A549 (cell line): ENCODE measurements at places on chromosomes 16 and 17.
A peak's percentile ranks its signal among the peaks of the same experiment; 100 is the strongest.

- DNase-seq = no peak
Observed at GRCh38 chr16:6286176-6286575, 1046.5 kb upstream of the RBFOX1 start.

DNA sequence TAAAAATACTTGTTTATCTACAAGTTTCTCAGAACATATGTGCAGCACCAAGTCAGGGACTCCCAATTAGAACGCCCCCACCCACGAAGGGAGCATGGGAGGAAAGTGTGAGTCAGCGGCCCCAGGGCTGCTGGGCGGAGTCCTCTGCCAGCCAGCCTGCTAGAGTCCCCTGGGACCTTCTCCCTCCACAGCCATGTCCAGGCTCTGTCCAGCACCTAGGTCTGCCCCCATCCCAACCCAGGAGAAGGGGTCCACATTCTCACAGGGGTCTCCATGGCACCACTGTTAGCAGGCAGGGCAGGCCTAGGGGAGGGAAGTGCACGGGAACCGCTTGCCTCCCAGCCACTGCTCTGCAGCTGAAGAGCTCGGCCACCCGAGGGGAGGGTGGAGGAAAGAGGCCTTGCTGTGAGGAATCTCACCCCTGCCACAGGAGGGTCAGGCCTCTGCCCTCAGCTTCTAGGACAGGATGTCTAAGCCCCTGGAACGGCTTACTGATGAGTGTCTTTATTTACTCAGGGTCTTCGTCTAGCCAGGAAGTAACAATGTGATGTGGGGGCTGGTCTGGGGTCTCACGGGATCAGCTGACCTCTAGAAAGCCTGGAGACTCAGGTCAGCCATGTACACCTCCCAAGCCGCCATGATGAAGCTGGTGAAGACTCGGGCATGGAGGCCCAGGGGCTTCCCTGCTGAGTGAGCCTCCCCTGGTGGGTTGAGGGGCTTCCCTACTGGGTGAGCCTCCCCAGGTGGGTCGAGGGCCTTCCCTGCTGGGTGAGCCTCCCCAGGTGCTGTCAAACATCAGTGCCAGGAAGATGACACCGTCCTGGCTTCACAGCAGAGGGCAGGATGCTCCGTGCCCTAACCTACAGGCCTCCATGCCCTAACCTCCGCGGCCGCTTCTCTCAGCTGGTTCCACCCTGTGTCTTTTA lies 190.3 kb downstream of the RBFOX3 start:
- DNase-seq = peak; percentile 66

GRCh38 chr17:73261952-73262675 lies 434 bp upstream of the CPSF4L start:
- DNase-seq = no peak

DNA sequence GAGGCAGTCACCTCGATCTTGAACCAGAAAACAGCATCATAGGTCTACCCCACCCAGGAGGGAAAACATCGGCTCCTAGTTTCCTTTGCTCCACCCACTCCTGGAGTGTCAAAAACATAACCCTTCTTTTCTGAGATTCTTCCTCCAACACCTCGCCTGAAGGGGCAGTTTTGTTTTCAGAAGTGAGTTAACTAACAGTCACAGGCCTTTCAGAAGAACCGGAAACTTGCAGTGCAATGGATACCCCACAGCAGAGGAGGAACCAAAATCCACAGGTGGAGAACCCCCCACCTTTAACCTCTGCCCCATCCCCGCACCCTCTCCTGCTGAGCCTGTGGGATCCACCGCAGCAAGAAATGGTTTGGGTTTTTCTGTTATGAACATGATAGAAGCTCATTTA lies 7.8 kb upstream of the TEX2 start:
- DNase-seq = no peak

- DNase-seq = no peak
Observed at GRCh38 chr16:57072616-57073275, 19.6 kb upstream of the CPNE2 start.

DNA sequence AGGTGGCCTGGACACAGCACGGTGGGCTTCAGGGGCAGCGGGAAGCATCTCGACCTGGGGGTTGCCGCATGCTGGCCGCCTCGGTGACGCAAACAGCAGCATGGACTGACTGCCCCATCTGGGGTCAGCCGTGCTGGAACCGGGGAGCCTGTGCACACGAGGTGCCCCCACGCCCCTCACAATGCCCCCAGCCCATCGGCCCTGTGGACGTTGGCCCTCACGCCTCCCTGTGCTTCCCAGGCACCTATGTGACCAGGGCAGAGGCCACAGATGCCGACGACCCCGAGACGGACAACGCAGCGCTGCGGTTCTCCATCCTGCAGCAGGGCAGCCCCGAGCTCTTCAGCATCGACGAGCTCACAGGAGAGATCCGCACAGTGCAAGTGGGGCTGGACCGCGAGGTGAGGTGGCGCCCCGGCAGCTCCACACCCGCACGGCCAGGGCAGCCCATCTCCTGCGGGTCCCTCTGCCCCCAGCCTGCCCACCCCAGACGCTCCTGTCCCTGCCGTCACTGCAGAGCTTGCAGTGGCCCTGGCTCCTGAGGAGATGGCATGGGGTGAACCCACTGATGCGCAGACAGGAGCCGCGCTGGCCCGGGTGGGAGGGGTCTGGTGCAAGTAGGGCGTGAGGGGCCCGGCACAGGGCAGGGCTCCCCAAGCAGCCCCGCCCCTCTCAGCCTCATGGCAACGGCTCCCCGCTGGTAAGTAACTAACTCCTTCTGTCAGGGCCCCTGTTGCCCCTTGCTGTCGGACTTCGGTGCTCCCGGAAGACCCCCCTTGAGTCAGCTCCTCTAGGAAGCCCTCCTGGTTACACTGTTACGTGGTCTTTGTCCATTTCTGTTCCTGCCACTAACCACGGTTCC lies 13.6 kb downstream of the CDH15 start:
- no peak for DNase-seq

- DNase-seq = peak; percentile 70
Observed at GRCh38 chr17:79658811-79659207, 48.0 kb upstream of the RBFOX3 start.

DNA sequence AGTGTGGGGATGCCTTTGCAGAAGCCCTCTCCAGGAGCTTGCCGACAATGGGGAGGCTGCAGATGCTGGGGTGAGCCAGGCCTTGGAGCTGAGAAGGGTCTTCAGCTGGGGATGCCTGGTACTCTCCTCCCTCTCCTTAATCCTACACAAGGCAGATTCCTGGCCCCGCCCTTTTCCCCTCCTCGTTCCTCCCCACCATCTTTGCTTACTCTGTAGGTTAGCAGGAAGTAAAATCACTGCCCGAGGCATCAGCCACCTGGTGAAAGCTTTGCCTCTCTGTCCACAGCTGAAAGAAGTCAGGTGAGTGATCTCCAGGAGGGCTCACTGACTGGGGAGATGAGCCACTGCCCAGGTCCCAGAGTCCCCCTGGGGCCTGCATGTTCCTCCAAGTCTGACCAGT lies 38.7 kb downstream of the NLRC5 start:
- DNase-seq = no peak
